Occipital lobe (tissue), 3 donors: ENCODE measurements at places on chromosomes 3 and 15.

DNA sequence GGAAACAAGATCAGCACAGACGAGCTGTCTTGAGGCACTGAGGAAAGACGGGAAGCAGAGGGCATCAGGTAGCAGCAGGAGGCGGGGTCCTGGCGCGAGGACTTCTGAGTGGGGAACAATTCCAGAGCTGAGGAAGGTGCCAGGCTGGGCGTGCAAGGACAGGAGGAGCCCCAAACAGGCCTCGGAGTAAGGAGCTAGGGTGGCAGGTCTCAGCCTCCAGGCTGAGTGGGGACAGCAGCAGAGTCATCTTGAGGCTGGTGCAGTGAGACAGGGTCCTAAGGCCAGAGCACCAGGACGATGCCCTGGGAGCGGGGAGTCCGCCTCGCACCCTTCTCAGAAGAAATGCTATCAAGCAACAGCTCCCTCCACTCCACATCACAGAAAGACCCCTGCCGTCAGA lies 78.4 kb downstream of the PCSK6 start:
- DNase-seq = no peak

DNA sequence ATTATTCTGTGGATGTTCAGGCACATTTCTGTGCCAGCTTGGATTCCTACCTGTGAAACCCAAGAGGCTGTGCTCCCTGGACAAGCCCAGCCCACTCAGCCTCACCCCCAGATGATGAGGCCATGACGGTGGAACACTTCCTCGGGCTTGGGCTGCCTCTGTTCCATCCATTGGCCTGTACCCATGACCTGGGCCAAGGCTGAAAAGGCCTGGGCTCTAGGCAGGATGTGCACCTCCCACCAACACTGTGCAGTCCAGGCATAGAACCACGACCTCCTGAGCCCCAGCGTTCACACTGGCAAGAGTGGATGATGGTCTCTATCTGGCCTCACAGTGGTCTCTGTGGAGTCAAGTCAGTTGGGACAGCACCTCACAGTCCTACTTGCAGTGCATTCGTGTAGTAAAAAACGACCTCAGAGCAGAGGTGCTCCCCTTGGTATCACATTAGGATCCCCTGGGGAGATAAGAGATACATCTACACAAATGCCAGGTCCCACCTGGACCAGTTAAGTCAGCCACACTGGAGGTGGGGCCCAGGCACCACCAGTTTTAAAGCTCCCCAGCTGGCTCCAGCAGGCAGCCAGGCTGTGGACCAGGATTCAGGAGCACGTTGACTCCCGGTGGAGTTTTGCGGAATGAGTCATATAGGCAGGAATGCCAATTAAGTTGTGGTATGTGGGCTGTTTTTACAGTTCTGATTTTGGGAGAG lies 39.0 kb upstream of the IGF1R start:
- DNase-seq = no peak

DNA sequence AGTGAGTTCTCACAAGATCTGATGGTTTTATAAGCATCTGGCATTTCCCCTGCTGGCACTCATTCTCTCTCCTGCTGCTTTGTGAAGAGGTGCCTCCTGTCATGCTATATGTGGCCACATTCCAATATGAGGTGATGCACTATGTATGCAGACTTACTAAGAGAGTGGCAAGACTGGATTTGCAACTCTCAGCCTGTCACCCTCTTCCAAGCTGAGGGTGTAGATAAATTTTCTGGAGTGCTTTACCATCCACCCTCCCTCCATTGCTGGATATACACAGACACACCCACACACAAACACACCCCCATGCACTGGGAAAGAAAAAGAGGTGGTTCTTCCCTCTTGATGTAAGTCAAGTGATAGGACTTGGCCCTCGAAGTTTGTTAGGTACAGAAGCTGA lies 30.2 kb upstream of the CHMP2B start:
- DNase-seq = no peak

DNA sequence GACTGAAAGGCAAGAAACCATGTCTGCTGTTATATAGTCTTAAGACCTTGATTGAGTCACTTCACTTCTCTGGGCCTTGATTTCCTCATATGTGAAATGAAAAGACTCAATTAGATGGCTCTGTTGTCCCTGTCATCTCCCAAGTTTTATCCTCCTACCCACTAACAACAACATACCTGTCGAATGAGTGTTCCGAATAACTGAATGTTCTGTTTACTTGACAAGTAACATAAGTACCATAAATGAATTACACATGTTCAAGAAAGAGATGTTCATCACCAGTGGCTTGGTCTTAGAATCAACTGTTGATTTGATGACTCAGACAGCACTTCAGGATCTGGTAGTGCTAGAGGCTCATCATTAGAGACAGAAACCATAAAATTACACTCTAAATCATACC lies 311.7 kb downstream of the VPS13C start:
- DNase-seq = no peak

DNA sequence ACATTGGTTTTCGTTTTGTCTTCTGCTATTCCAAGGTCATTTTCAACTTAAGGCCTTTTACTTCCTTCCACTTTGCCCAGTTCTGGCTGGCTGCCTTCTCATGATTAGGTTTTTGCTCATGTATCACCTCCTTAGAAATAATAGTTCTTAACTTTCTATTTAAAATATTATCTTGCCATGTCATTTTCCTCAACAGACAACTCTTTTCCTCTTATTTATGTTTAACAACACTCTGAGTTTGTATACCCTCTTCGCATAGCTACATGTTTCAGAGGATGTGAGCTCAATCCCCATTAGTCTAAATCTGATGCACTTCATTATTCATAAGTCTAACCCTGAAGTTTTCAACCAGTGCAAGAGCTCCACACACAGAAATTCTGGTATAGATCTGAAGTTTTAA lies 299.1 kb downstream of the BCHE start:
- no peak for DNase-seq
